Endothelial cell (in vitro differentiated cells): ENCODE measurements at places on chromosomes 1 and 21. TPM values are rescaled to one million over a fixed set of nuclear protein-coding genes. Genes with fewer than 3 reads are reported as not detected.

GRCh38 chr21:14115646-14116045, 95.1 kb downstream of the LIPI start:
- no peak overlapping the region for H3K4me3 ChIP-seq
- no peak for DNase-seq
- no peak overlapping the region for H3K27ac ChIP-seq
- H3K36me3 ChIP-seq: no peaks in the 10 kb centered on the region
- peaks cover 16% of the 10 kb centered on the region for H3K4me1 ChIP-seq

DNA sequence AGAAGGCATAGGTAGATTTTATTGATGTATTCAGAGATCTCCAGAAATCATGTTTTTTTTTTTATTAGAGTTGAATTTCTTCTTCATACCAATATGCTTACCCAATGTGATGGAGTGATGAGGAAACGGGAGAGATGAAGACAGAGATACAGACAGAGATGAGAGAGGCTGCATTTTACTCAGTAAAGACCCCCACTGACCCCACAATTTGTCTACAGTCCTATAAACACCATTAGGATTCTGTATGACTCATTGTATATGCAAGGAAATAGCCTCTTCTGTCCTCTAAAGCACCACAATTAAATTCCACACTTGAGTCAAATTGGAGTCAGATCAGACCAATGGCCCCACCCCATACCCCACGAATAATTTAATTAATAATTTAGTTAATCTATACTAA, 44.0 kb downstream of the RUNX1 start:
- peaks cover 1% of the 10 kb centered on the region for H3K27me3 ChIP-seq
- no peaks in the 10 kb centered on the region for H3K4me1 ChIP-seq
- no peak for DNase-seq
- H3K36me3 ChIP-seq: no peaks in the 10 kb centered on the region
- no peak overlapping the region for H3K27ac ChIP-seq
- H3K4me3 ChIP-seq: no peak overlapping the region

- no peaks in the 10 kb centered on the region for H3K27me3 ChIP-seq
- no peak overlapping the region for H3K4me3 ChIP-seq
- H3K4me1 ChIP-seq: no peaks in the 10 kb centered on the region
- no peaks in the 10 kb centered on the region for H3K36me3 ChIP-seq
- no peak overlapping the region for H3K27ac ChIP-seq
- no peak for DNase-seq
Observed at GRCh38 chr1:163130225-163130856, 61.2 kb downstream of the RGS4 start.

GRCh38 chr1:118223426-118223825, 38.4 kb upstream of the SPAG17 start:
- no peaks in the 10 kb centered on the region for H3K36me3 ChIP-seq
- no peak overlapping the region for H3K27ac ChIP-seq
- no peaks in the 10 kb centered on the region for H3K4me1 ChIP-seq
- DNase-seq: peak; percentile 60
- H3K27me3 ChIP-seq: no peaks in the 10 kb centered on the region

- no peaks in the 10 kb centered on the region for H3K36me3 ChIP-seq
- H3K27ac ChIP-seq: no peak overlapping the region
- peaks cover 16% of the 10 kb centered on the region for H3K27me3 ChIP-seq
- H3K4me3 ChIP-seq: no peak overlapping the region
- peaks cover 4% of the 10 kb centered on the region for H3K4me1 ChIP-seq
Observed at GRCh38 chr1:3651026-3651929, 1.0 kb upstream of the TP73 start.

The WASF2 gene
- total RNA-seq: 272 TPM

DNA sequence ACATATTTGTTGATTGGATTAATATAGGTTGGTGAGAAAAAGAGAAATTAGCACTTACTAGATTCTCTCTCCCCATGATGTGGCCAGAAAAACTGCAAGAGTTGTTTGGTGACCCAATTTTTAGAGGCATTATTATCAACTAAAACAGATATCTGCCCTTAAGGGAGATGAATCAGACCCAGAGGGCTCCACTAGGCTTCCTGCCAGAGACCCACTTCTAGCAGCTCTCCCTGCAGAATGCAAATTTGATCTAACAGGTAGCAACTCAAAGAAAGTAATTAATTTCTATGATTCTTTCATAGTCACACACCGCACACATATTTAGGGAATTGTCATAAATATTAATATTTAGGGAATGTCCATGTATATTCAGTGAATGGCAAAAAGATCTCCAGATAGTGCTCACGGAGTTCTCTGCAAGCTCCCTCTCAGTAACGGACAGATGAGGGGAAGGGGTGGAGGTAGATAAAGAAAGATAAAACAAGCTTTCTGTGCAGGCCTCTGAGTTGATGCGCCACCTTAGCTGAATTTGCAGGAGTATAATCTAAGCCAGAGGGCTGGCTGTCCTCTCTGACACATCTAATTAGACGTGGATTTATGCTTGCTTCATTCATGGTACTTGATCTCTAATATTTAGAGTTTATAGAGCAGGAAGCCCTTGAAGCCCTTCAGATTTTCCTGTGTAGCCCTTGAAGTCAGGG, 84.1 kb upstream of the CCDC190 start:
- no peak for DNase-seq
- no peak overlapping the region for H3K4me3 ChIP-seq
- H3K27me3 ChIP-seq: peaks cover 2% of the 10 kb centered on the region
- H3K4me1 ChIP-seq: no peaks in the 10 kb centered on the region
- no peak overlapping the region for H3K27ac ChIP-seq

The RASSF5 gene
- 1.2 TPM for total RNA-seq

DNA sequence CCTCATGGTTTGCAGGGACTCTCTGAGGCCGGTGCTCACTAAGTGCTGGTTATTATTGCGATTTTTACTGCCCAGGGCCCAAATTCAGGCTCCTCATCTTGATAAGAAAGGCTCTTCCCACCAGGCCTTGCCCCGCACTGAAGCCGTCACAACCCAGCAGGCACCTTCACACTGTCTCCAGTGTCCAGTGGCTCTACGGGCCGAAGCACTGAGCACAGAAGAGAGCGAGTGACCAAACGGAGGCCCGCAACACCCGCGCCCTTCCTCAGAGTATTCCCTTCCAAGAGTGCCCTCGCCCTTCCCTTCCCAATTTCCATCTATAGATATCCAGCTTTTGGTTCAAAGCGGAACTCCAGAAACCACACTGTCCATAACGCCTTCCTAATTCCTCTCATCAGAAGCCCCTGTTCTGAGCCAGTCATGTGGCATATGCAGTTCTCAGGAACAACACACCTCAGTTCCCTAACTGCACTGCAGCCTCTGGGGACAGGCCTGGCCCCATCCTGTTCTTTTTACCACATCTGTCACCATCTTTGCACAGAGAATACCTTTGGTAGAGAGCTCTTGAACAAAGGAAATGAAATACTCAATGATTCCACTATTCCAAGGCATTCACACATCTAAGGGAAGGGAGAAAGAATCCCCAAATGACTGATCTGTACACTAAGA, 15.1 kb downstream of the FALEC start:
- H3K4me1 ChIP-seq: peaks cover 4% of the 10 kb centered on the region
- peak overlapping the region; percentile 6 for H3K4me3 ChIP-seq
- H3K27ac ChIP-seq: no peak overlapping the region
- H3K27me3 ChIP-seq: no peaks in the 10 kb centered on the region
